ENCODE measurements at places on chromosomes 13 and 19.

DNA sequence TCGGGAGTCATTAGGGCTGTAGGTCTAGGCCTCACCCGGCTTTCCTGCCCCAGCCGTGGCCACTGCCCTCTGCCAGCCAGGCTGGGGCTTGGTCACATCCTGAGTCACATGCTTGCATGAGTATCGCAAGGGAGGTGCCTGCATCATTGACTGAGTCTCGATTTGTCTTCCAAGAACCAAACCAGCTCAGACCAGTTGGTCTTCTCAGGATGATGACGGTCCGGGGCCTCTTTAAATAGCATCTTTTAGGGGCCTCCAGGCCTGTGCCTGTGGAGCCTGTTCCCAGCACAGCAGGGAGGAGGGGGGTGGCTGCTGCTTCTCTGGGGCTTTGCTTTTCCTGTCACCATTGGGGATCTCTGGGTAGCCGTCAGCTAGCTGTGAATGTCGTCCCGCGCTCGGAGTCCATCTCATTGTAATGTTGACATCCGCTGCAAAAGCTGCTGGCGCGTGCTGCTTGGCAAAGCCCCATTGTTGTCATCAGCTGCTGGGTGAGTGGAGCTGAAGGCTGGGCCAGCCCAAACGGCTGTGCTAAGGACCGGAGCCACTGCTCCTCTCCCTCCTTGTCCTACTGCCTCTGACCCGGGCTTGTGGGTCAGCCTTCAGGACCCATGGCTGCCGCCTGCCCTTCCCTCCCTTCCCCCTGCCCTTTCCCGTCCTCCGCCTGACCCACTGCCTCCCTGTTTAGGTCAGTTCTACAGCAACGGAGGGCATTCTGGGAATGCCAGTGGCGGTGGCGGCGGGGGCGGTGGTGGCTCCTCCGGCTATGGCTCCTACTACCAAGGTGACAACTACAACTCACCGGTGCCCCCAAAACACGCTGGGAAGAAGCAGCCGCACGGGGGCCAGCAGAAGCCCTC, 14.3 kb upstream of the QTRT1 start:
- DNase-seq, result no peak

DNA sequence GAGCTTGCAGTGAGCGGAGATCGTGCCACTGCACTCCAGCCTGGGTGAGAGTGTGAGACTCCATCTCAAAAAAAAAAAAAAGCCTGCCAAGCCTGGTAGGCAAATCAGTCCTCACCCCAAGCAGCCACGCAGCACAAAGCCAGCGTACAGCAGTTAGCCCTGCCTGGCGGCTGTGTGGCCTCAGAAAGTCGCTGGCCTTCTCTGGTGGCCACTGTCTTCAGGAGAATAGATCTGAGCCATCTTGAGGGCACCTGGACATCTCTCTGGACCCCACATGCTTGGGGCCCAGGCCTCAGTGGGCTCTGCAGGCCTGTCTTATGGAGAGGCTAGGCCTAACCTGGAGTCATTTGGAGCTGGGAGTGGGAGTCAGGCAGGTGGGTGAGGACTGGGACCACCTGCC, 23.0 kb downstream of the PIAS4 start:
- no peak for DNase-seq

GRCh38 chr13:112724788-112725345, 35.0 kb downstream of the ATP11A start:
- no peak for DNase-seq

- no peak for DNase-seq
These were observed 22.9 kb downstream of the MBNL2 start for GRCh38 chr13:97245011-97245410.

DNA sequence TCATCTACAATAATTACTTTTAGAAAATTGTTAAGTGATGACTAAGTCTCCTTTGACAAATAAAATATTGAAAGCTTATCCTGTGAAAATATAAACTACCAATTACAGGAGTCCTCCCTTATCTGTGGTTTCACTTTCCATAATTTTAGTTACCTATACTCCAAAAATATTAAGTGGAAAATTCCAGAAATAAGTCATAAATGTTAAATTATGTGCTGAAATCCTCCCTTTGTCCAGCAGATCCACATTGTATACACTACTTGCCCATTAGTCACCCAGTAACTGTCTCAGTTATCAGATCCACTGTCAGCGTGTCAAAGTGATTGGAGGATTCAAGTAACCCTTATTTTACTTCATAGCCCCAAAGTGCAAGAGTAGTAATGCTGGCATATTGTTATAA, 98.1 kb downstream of the SERP2 start:
- no peak for DNase-seq

DNA sequence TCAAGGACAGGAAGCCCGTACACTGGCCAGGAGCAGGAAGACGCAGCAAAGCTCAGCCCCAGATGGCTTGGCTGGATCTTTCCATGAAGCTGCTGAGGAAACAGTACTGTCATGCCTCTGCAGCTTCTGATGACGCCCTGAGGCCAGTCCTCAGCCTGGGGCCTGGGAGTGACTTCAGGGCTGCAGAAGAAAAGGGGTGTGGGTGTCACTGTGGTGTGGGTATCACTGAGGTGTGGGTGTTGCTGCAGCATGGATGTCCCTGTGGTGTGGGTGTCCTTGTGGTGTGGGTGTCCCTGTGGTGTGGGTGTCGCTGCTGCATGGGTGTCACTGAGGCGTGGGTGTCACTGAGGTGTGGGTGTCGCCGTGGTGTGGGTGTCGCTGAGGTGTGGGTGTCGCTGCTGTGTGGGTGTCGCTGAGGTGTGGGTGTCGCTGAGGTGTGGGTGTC, 12.0 kb upstream of the GAS6 start:
- no peak for DNase-seq

GRCh38 chr13:75801388-75801945, 165.3 kb downstream of the LMO7 start:
- no peak for DNase-seq

GRCh38 chr13:81686877-81687276, 1346.0 kb upstream of the SPRY2 start:
- no peak for DNase-seq

DNA sequence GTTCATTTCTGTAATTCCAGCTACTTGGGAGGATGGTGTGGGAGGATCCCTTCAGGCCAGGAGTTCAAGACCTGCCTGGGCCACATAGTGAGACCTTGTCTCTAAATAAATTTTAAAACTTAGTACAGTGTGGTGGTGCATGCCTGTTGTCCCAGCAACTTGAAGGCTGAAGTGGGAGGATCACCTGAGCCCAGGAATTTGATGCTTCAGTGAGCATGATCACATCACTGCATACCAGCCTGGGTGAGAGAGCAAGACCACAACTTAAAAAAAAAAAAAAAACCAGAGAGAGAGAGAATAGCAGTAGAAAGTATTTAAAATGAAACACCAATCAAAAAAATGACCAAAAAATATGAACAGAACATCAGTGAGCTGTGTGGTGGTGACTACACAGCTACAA, 7.1 kb upstream of the ZNF823 start:
- no peak for DNase-seq

DNA sequence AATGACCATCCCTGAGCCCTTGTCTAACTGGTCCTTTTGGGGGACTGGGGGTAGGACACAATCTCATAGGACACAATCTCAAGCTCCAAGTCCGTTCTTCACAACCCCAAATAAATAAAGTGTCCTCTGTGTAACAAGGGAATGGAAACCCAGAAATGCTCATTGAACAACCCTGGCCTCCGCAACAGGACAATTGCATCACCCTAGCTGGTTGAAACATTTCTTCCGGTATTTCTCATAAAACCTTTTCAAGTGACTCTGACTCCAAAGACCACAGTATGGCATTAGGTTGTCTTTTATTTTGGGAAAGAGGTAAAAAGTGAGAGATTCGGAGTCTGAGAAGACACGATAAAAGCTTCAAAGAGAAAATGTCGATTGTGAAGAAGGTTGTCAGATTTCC, 186.6 kb downstream of the ZNF536 start:
- no peak for DNase-seq

GRCh38 chr13:42040730-42041010, 7.8 kb upstream of the DGKH start:
- no peak for DNase-seq

DNA sequence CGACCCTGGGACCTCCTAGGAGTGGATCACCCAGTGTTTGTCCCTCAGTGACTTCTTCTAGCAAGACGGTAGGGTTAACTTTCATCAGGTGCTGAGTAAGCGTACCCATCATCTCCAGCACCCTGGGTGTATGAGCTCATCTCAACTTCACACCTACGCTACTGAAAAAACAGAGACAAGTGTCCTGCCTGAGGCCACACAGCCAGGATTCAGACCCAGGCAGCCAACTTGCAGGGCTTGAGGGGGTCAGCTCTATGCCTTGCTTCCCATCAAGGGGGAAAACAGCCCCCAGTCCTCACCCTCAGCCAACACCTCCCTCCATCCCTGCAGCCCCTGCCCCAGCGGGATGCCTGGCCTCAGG, 4.6 kb downstream of the TLE2 start:
- no peak for DNase-seq

DNA sequence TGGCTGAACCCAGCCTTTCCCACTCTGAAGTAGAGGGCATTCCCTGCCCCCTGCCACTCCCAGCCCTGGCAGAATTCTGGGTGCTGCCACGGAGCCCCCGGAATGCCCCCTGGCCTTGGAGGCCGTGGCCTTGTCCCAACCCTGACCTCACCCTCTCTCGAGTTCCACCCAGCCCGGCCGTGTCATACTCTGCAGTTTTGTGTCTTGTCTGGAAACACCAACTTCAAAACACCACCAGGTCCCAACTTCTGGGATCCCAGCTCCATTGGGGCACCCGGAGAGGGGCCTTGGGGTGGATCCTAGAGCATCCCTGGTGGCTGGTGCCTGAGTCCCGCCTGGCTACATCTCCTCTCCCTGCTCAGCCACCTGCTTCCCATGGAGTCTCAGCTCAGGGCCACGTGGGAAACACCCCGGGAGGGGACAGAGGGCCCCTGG, 81.4 kb upstream of the MCF2L start:
- DNase-seq, result no peak

DNA sequence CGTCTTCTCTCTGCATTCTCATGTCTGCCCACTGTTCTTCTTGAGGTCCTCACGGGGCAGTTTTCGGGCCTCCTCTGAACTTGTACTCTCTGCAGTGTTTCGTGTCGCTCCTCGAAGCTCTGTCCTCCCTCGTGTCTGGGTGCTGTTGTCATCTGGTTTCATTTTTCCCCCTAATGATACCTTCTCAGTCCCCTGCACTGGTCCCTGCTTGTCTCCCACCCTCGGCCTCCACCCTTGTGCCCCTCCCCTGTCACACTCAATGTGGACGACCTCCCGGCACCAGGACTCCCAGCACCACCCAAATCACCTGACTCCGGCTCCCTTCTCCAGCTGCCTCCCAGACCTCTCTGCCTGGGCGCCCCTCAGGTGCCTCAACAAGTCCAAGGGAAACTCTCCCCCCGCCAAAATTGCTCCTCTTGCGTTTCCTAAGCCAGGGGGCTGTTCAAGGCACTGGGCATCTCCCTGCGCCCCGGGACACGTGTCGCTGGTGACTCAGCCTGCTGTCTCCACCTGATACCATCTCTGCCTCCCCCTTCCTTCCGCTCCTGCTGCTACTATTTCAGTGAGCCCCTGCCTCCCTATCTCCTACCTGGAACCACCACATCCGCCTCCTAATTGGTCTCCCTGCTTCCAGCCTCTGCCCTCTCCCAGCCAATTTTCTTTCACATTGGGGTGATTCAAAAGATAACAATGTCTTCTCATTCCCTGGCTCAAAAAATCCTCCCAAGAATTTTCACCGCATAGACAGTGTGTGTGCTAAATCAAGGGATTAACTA, 49.5 kb downstream of the RFX2 start:
- no peak for DNase-seq

DNA sequence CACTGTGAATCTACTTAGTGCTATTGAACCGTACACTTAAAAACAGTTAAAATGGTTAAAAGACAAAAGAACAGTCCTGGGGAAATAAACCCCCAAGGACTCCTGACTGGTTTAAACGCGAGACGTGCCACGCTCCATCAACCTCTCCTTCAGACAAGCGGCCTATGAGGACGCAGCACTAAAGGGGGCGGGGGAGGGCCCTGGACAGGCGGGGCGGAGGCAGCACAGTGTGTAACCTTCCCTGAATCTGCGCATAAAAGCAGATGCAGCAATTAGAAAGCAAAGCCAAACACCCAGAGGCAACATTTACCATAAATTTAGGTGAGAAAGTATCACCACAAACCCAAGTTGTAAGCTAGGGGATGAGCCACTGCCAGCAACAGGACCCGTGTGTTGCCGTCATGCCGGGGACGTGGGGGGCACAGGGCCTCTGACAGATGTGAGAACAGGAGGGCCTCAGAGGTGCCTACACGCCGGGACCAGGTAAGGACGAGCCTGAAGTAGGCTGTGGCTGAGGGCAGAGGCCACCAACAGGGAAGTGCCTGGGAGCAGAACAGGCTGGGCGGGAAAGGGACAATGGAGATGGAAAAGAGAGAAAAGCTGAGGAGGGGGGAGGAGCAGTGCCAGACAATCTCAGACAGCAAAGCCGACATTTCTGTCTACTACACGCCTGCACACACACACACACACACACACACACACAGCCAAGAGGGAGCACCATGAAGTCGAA, 15.3 kb upstream of the ADPRHL1 start:
- no peak for DNase-seq

DNA sequence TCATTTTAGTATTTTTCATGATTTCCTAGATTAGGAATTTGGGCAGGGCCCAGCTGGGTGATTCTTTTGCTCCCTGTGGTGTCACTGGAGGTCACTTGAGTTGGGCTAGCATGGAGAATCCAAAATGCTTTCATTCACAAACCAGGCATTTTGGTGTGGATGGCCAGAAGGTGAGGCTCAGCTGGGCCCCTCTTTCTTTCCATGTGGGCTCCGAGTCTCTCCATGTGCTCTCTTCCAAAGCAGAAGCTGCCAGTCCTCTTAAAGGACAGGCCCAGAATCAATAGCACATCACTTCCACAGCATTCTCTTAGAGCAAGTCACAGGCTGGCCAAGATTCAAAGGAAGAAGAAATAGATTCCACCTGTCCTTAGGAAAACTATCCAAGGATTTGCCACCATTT, 21.8 kb upstream of the IGLON5 start:
- DNase-seq, result no peak

DNA sequence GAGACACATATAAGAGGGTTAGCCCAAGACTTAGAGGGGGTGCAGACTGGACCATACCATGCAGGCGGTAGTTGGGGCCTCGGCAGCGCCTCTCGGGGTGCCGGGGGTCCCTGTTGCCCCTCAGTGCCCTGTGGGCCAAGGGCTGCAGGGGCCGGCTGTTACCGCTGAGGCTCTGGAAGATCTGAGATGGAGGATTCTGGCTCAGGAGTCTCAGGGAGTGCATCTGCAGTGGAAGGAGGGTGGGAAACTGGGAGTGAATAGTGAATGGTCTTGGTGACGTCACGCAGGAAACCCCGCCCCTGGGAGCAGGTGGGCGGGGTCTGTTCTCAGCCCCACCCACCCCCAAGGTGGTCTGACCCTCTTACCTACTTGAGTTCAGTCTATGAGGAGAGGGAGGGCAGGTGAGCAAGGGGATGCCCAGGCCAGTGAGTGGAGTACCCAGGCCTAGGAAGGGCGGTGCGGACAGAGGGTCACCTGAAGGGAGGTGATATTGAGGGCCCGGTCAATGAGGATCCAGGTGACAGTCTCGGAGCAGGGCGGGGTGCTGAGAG, 1.7 kb upstream of the DBP start:
- DNase-seq, result no peak

DNA sequence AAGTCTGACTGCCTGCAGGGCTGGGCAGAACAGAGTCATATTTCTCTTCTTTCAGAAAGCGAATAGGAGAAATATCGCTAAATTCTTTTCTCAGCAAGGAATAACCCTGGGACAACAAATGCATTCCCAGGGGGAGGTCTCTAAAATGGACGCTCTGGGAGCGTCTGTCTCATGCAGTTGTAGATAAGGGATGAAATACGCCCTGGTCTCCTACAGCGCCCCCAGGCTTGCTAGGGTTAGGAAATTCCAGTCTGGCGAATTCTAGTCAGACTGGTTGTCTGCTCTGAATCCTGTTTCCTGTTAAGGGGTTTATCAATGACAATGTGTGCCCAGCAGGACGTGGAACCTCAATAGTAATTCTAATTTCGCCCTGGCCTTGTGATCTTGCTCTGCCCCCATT, 1214.1 kb downstream of the DIAPH3 start:
- no peak for DNase-seq

Measured in stimulated activated CD4-positive, alpha-beta T cell treated with anti-CD3 and anti-CD28 coated beads, Interleukin-12 subunit alpha, Interleukin-12 subunit beta, amount 100 ng/mL, for 24 hours (primary cell).